ENCODE measurements at places on chromosomes 11 and 22. TPM values are rescaled to one million over a fixed set of nuclear protein-coding genes. Genes with fewer than 3 reads are reported as not detected.

DNA sequence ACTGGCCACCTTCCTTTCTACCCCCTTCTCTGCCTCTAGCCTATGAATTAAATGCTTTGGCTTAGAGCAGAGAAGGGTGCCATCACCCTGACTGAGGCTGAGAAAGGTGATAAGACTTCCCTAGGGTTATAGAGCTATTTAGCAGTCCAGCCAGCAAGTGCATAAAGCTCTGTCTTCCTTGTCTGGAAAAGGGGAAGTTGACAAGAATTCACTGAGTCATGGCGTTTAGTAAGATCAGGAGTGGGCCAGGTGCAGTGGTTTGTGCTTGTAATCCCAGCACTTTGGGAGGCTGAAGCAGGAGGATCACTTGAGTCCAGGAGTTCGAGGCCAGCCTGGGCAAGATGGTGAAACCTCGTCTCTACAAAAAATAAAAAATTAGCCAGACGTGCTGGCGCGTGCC lies 63.1 kb downstream of the LHFPL7 start:
- H3K27ac ChIP-seq: no peak overlapping the region
- H3K4me3 ChIP-seq: no peak overlapping the region

DNA sequence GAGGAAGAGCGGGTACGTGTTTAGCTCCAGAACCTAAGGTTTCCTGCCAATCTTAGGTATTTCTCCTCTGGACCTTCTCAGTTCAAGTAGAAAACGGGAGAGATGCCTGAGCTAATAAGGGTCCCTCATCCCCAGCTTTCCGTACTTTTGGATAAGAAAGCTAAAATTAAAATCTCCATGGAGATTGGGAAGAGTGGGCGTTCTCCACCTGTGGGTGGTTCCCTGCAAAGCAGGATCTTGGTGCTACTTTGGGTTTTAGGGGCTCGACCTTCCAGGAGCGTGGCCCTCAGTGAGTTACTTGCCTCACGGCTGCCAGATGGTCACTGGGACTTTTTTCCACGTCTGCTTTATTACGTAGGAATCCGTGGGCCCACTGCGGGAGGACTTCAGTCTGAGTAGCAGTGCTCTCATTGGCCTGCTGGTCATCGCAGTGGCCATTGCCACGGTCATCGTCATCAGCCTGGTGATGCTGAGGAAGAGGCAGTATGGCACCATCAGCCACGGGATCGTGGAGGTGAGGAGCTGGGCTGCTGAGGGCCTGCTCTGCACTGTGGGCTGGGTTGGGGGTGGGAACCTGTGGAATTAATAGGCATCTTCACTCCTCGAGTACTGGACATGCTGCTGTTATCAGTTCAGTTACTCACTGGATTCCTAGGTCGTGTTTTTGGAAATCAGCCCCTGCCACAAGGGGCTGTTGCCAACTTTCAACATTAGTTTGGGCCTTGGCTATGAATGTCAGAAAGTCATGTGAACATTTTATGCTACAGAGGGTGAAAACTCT lies 17.8 kb upstream of the ST14 start:
- DNase-seq: no peak
- H3K27me3 ChIP-seq: no peaks in the 10 kb centered on the region
- no peak overlapping the region for H3K27ac ChIP-seq
- H3K36me3 ChIP-seq: peaks cover 9% of the 10 kb centered on the region
- no peak overlapping the region for H3K4me3 ChIP-seq

- no peak overlapping the region for H3K27ac ChIP-seq
- DNase-seq: no peak
- H3K4me1 ChIP-seq: no peaks in the 10 kb centered on the region
- no peak overlapping the region for H3K4me3 ChIP-seq
- H3K36me3 ChIP-seq: no peaks in the 10 kb centered on the region
Observed at GRCh38 chr11:36130401-36130800, 158.8 kb downstream of the COMMD9 start.

- H3K27ac ChIP-seq: no peak overlapping the region
- no peaks in the 10 kb centered on the region for H3K27me3 ChIP-seq
- H3K4me3 ChIP-seq: no peak overlapping the region
- peaks cover 6% of the 10 kb centered on the region for H3K4me1 ChIP-seq
- no peak for DNase-seq
- H3K36me3 ChIP-seq: no peaks in the 10 kb centered on the region
Observed at GRCh38 chr11:83046621-83047172, 25.0 kb downstream of the RAB30 start.

DNA sequence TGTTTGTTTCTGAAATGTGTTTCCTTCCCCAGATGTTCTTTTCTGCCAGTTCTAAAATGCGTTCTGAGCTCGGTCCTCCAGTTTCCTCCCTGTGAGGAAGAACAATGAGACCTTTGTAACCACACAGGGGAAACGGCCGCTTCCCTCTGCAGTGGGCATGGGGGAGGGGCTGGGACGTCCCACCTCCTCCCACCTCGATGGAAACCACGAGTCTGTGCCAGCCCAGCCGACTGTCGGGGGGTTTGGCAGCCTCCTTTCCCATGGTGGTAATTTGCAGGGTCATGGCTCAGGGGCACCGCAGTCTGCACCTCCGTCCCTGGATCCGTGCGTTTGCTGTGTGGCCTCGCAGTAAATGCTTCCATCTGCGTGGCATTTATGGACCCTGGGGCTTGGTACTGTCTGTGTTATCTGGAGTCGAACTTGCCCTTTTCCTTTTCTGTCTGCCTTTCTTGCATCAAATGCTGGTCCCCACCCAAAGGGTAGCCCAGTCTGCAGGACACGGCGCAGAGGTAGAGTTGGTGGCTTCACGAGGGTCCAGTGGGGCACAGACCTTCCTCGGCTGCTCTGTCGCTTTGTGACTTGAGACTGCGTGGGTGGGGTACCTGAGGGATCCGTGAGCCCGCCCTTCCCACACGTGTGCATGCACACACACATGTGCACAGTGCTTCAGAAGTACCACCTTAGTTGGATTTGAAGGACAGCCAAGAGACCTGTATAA lies 16.1 kb downstream of the LRP5 start:
- no peak overlapping the region for H3K4me3 ChIP-seq
- no peaks in the 10 kb centered on the region for H3K36me3 ChIP-seq
- peaks cover 42% of the 10 kb centered on the region for H3K4me1 ChIP-seq
- no peak overlapping the region for H3K27ac ChIP-seq

- H3K27ac ChIP-seq: no peak overlapping the region
- H3K36me3 ChIP-seq: peaks cover 88% of the 10 kb centered on the region
- no peaks in the 10 kb centered on the region for H3K4me1 ChIP-seq
- H3K4me3 ChIP-seq: no peak overlapping the region
Observed at GRCh38 chr22:41152902-41153301, 52.2 kb upstream of the L3MBTL2 start.

DNA sequence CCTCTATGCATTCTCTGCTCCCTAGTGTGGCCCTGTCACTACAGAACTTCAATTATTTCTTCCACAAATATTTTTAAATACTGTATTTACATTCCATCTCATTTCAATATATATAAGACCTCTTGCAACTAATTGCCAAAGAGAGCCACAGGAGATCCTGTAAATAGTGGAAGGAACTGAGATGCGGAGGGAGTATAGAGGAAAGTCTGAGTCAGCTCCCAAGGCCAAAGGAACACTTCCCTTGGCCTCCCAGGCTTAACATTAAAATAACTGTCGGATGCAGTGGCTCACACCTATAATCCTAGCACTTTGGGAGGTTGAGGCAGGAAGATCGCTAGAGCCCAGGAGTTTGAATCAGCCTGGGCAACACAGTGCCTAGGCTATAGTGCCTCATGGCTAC lies 31.2 kb downstream of the RBFOX2 start:
- no peaks in the 10 kb centered on the region for H3K36me3 ChIP-seq
- no peaks in the 10 kb centered on the region for H3K4me1 ChIP-seq
- H3K27me3 ChIP-seq: no peaks in the 10 kb centered on the region
- no peak overlapping the region for H3K27ac ChIP-seq

DNA sequence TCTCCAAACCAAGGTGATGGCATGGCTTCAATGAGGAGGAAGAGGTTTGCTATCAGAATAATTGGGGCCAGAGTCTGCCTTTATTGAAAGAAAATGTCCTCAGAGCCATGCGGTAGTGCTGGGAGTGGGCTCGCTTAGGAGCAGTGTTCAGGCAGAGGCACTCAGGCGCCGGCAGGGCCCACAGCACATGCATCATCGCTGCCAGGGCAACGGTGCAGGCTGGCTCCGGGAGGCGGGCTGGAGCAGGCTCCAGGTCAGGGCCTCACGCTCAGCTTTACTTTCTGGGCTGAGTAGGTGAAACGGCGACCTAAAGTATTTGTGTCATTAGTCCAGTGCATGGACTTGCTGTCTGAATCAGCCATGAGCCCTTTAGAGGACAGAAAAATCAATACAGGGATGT lies 169.9 kb upstream of the CCDC90B start:
- H3K27ac ChIP-seq: no peak overlapping the region
- no peak overlapping the region for H3K4me3 ChIP-seq
- no peaks in the 10 kb centered on the region for H3K4me1 ChIP-seq
- H3K27me3 ChIP-seq: no peaks in the 10 kb centered on the region

DNA sequence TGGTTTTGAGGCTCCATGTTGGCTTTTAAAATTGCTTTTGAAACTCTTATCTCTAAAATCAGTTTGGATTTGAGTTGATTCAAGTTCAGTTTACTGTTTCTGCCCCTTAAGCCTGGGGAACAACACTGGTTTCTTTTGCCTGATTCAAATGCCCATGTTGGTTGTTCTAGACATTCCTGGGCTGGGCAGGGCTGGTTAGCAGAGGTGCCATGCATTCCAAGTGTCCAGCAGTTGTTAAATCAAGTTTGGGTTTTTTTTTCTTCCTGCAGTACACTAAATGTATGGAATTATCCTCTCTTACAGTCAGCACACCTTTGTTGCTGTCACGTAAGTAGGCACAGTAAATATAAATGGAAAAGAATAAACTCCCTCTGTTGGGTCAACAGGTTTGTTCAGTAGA lies 67.2 kb upstream of the MTMR2 start:
- no peaks in the 10 kb centered on the region for H3K27me3 ChIP-seq
- H3K27ac ChIP-seq: no peak overlapping the region
- no peaks in the 10 kb centered on the region for H3K4me1 ChIP-seq

Gene LTO1
- total RNA-seq: 60.2 TPM

Gene PRODH
- 0.23 TPM for total RNA-seq

Gene PHETA2
- 1.7 TPM for total RNA-seq

Gene CRACR2B
- not detected for total RNA-seq

Gene GRAMD1B
- 19.5 TPM for total RNA-seq

Gene SAA4
- not detected for total RNA-seq
